Stimulated activated CD8-positive, alpha-beta memory T cell treated with anti-CD3 and anti-CD28 coated beads, Interleukin-2, amount 100 ng/mL, for 1 hour (primary cell): ENCODE measurements at places on chromosomes 12 and 14.

DNA sequence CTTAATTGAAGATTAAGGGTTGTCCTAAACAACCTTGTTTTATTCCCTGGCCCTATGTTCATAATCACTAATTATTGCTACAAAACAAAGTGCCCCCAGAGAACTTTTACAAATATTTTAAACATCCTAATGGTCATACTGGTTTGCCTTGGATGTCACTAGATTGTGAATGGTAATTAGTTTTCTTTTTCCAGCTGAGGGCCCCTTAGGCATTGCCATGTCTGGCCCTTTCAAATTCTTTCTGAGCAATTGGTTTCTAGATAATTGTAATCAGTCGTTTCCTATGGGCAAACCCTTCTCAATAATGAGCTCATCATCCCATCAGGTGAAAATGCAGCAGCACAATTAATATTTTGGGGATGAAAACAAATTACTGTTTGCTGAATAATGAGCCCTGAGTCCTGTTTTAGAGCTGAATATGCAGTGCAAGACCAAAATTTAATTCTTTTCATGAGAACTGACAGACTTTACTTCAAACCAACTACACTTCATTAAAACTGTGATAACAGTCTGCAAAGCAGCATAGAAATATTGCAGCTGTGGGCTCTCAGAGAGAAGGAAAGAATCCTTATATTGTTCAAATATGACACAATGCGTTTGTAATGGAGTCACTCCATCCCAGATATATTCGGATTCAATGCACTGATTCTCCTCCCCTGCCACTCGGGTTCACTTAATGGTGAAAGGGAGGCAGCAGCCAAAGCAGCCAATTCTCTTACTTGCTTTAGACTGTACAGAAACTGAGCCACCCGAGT lies 67.7 kb upstream of the ARHGAP5 start:
- no peak for DNase-seq

- DNase-seq, result no peak
These were observed 22.5 kb downstream of the TESC start for GRCh38 chr12:117076410-117077372.

DNA sequence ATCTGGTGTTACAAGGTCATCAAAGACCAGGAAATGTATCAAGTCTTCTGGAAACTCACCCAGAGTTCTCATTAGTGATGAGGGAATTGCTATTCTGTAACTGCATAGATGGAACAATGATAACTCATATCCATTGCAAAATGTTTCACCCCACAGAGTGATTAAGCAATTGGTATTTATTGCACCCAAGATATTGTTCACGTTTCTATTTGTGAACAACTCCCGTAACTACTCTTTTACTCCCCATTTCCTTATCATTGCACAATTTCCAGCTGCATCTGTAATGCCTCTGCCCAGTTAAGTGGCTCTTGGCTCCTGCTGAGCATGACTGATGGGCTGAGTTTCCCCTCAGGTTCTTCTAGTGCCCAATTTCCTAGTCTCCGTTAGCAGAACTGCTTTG lies 108.7 kb upstream of the PRICKLE1 start:
- DNase-seq, result no peak

DNA sequence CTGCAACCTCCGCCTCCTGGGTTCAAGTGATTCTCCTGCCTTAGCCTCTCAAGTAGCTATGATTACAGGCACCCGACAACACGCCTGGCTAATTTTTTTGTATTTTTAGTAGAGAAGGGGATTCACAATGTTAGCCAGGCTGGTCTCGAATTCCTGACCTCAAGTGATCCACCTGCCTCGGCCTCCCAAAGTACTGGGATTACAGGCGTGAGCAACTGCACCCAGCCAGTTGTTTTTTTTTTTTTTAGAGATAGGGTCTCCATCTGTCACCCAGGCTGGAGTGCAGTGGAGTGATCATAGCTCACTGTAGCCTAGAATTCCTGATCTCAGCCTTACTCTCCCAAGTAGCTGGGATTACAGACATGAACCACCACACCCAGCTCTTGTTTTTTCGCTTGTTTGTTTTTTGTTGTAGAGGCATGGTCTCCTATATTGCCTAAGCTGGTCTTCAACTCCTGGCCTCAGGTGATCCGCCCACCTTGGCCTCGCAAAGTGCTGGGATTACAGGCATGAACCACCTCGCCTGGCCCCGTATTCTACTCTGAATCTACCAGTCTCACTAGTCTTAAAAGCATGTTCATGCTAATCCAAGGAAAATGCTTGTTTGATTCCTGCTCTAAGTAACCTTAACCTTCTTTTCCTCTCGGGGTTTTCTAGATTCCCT lies 31.7 kb upstream of the STRN3 start:
- DNase-seq, result no peak

DNA sequence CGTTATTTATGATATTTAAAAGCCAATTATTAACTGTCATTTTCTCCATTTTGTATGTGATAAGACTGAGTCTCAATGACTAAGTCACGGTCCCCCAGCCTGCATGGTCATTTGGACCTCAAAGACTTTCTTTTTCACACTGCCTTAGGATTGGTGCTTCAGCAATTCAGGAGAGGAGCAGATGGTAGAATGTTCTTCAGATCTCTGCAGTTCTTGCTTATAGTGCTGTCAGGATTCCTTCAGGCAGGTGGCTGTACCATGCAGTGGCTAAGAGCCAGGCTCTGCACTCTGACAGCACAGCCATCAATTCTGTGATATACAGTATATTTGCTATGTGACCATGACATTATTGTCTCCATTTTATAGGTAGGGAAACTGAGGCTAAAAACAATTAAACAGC lies 18.7 kb downstream of the SSPN start:
- DNase-seq, result no peak

GRCh38 chr12:124556896-124557501 lies 10.4 kb downstream of the NCOR2 start:
- no peak for DNase-seq

DNA sequence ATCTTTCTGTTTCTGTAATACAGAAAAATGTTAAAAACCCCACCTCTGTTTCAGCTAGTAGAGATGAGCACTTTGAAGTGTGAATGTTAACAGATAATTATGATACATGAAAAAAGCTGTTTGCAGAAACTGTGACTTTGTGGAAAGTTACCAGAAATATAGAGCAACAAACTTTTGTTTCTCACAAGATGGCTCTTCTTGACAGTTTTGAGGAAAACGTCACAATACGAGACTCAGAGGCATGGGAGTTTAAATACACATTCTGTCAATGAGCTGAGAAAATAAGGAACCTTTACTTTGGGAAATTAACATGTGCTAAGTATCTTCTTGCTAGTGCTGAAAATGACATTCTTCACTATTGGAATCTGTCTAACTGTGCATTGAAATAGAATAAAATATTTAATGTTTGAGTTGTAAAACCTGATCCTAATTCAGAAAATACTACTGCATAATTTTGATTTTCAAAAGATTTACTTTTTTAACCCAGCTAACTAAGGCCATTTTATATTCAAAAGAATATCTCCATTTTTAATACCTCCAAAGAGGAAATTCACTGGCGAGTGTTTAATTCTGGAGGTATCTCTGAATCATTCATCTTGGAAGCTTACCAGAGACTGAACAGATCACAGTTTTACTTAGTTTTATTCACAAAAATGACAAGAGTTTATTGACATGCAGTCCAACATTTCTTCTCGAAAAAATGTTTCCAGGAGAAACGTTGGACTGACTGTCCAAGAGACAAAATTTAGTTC lies 308.9 kb upstream of the LRFN5 start:
- no peak for DNase-seq

- DNase-seq, result no peak
These were observed 30.4 kb upstream of the PLEK2 start for GRCh38 chr14:67442139-67442906.

- DNase-seq, result no peak
These were observed 12.6 kb upstream of the SNX6 start for GRCh38 chr14:34642595-34642994.

- DNase-seq, result no peak
These were observed 6.3 kb upstream of the ART4 start for GRCh38 chr12:14849661-14850060.

DNA sequence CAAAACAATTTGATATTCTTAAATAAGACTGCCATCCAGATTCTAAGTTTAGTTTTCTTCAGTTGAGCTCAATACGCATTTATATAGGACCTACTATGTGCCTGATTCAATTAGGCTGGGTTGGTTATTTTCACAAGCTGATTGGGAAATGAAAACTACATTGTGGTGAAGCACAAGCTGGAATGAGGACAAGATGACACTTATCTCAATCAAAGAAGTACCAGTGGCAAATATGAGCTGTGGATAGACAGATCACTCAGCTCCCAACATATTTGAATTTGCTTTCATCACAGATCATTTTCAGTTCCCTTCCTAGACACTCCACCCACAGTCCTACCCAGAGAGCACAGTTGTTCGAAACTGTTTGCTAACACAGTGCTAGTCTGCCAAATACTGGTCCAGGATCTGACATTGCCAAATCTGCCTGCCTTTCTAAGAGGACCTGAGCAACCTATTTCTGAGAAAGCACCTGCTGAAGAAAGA lies 74.7 kb downstream of the LLPH start:
- DNase-seq, result no peak

DNA sequence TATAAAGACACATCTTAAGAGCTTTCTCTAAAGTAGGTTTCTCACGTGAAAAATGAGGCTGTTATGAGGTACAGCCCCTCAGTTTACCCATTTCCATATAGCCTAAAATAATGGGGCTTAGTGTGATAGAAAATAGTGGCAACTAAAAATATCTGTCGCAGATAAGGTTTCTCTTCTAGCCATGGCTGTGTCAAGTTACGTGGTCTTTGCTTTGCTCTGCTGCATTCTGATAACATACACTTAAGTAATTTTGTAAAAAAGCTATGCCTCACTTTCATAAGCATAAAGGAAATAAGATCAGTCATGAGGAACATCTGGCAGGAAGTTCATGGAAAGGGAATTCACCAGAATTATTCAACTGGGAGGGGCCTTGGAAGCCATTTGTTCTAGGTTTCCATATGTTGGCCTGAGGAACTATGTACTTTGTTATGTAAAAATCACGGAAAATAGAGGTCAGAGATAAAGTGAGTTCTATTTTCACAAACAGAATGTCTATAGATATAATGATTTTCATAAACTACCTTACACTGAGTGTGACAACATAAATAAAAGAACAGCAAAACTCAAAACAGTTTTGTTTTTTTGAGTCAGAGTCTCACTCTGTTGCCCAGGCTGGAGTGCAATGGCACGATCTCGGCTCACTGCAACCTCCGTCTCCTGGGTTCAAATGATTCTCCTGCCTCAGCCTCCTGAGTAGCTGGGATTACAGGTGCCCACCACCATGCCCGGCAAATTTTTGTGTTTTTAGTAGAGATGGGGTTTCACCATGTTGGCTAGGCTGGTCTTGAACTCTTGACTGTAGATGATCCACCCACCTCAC lies 195.6 kb upstream of the KRR1 start:
- no peak for DNase-seq

- DNase-seq, result no peak
These were observed 127.5 kb downstream of the MED13L start for GRCh38 chr12:116150001-116150400.

- no peak for DNase-seq
These were observed 127.3 kb upstream of the FLRT2 start for GRCh38 chr14:85402569-85403162.

GRCh38 chr14:57659052-57659451 lies 165.4 kb upstream of the CCDC198 start:
- no peak for DNase-seq

DNA sequence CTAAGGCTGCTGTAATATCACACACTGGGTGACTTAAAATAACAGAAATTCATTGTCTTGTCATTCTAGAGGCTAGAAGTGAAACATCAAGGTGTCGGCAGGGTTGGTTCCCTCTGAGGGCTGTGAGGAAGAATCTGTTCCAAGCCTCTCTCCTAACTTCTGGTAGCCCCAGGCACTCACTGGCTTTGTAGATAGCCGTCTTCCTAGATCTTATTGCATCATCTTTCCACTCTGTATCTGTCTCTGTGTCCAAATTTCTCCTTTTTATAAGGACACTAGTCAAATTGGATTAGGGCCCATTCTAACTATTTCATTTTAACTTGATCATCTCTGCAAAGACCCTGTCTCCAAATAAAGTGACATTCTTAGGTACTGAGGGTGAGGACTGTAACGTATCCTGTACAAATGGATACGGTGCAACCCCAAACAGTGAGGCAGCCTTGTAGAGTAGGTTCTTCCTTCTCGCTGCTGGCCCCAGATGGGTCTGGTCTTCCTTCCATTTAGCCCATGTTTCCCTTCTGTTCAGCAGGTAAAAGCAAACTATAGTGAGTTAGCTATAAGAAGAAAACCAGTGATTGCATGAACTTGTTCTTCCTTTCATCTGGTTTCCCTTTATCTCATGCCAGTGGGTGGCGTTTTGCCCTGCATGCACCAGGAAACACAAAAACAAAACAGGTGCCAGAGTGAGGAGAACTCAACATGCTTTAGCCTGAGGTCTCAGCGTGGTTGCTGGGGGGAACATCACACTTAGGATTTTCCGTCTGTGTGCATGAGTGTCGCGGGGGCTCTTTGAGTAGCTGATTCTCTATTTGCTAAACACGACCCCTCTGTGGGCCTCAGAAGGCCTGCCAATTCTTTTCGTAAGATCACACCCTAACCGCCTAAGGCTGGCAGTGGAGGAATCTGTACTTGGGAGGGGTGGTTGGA lies 19.5 kb downstream of the TTC9 start:
- no peak for DNase-seq
